Kasumi-1 (cell line): ENCODE measurements at places on chromosomes 16 and 17.

- no peak for DNase-seq
Observed at GRCh38 chr17:10733666-10734065, 3.8 kb upstream of the TMEM220 start.

- no peak for DNase-seq
Observed at GRCh38 chr16:83200005-83200779, 573.4 kb downstream of the CDH13 start.

DNA sequence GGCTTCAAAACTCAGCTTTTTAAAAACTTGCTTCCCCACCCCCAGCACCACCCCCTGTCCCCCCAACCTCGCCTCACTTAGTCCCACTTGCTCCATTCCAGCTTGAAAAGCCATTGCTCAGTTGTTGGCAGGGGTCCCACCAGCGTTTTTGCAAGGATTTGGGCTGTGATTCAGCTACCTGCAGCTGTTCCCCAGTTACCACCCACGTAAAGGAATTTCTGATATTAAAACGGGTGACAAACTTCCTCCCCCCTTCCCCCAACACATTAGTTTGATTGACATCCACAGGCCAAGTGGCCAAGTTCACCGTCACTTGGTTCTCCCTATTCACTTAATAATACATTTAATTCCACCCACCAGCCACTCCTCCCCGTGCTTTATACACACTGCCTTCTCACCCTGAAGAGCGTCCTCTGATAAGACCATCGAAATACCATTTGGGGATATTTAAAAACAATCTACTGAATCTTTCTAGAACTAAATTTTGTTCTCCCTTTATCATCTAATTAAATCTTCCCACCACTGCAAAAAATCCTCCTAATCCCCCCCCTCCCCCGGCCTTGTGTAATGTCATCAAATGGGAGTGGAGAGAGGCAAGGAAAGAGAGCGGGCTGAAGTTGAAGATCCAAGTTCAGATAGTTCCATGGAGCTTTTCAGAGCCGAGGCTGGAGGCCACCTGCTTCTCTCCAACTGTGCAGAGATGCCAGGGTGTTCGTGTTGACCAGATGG lies 55.1 kb downstream of the SOX9 start:
- no peak for DNase-seq

GRCh38 chr16:87652799-87653198 lies 50.5 kb downstream of the JPH3 start:
- no peak for DNase-seq

DNA sequence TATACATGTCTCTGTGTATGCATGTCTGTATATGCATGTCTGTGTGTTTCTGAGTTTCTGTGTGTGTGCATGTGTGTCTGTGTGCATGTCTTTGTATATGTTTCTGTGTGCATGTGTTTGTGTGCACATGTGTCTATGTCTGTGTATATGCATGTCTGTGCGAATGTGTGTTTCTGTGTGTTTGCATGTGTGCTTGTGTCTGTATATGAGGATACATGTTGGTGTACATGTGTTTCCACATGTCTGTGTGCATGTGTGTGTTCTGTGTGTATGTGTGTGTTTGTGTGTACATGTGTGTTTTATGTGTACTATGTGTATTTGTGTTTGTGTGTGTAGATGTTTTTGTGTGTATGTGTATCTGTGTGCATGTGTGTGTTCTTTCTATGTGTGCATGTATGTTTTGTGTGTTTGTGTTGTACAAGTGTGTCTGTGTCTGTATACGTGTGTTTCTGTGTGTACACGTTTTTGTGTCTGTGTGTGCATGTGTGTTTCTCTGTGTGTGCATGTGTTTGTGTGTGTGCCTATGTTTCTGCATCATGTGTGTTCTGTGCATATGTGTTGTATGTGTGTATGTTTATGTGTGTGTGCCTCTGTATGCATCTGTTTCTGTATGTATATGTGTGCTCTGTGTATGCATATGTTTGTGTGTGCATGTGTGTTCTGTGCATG lies 8.9 kb upstream of the RAB37 start:
- DNase-seq, result no peak

DNA sequence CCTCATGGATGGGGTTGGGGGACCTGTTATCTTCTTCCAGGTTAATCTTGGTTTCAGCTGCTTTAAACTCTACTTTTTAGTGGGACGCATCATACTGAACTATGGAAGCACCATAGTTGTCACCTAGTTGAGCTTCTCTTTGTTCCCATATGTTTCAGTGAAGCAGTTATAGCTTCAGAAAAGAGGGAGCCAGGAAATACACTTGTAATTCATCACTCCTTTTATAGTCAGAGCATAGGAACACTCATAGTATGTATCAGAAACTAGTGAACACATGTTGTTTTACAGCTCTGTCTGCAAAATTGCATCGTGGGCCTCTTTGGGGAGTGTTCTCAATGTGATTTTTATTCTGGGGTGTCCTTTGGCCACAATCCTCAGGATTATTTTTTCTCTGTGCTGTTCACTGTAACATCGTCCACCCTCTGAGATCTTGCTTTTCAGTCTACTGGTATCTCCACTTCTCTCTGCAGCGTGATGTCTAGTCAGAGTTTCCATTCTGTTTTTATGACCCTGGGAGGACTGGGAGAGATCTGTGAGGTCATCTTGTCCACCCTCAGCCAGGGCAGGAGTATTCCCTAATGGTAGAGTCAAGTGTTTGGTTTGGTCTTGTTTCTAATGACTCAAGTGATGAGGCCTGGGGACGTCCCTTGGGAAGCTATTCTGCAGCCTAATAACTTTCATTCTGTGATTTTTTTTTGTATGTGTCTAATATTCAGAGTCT lies 585.4 kb downstream of the WWOX start:
- DNase-seq, result no peak

DNA sequence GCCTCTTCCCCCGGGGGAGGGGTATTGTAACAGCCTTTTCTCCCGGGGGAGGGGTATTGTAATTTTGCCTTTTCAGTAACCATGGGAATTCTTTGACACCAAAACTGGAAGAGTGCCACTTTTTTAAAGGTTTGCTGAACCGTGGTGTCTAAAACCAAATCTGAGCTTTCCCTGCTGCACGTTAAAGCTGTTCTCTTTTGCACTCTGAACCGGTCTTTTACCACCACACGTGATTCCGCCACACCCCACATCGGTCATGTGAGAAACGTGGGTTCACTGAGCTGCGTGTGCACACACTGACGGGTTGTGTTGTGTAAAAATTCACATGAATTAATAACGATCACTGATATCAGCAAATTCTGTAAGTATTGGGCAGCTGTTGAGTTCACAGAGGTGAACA lies 9.2 kb upstream of the ACSF3 start:
- no peak for DNase-seq

DNA sequence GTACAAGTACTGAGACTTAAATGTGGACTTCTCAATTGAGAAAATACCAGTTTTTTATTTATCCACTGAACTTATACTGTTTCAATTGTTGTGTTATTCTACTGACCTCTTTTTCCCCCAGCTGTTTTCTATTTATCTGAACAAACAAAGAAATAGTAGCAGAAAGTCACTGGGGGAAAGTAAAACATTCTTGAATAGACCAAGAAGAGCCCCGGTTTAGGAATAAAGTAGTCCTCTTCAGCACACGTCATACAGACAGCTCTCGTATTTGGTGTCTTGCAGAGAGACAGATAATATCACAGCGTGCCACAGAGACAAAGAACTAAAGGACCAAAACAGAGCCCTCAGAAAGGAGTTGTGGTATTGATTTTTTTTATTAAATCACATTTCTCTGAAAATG lies 1159.1 kb upstream of the CDH8 start:
- no peak for DNase-seq

- DNase-seq, result no peak
Observed at GRCh38 chr16:68403177-68403576, 45.1 kb downstream of the SMPD3 start.

- DNase-seq, result no peak
Observed at GRCh38 chr16:48822431-48822830, 212.5 kb upstream of the N4BP1 start.

GRCh38 chr17:30241051-30241450 lies 5.6 kb upstream of the SLC6A4 start:
- DNase-seq, result no peak

- no peak for DNase-seq
Observed at GRCh38 chr17:64343071-64343774, 47.4 kb downstream of the PECAM1 start.

GRCh38 chr16:68539711-68540239 lies 684 bp downstream of the ZFP90 start:
- DNase-seq, result peak; percentile 28

DNA sequence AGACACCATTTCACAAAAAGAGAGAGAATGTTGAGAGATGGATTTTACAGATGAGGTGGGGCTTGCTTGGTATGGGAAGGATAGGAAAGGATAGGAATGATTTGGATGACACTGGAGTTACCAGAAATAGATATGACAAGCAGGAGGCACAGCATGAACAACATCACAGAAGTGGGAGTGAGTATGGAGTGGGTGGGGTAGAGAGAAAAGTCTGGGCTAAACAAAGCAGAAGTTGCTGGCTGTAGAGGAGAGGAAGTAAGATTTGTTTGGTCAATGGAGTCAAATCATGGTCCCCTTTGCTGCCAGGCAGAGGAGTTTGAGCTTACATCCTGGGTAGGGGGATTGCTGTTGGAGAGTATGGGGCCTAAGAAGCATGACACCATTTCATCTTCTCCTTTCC lies 101.7 kb downstream of the VAT1L start:
- no peak for DNase-seq

- DNase-seq, result no peak
Observed at GRCh38 chr16:81165411-81166097, 69.4 kb upstream of the GCSH start.

DNA sequence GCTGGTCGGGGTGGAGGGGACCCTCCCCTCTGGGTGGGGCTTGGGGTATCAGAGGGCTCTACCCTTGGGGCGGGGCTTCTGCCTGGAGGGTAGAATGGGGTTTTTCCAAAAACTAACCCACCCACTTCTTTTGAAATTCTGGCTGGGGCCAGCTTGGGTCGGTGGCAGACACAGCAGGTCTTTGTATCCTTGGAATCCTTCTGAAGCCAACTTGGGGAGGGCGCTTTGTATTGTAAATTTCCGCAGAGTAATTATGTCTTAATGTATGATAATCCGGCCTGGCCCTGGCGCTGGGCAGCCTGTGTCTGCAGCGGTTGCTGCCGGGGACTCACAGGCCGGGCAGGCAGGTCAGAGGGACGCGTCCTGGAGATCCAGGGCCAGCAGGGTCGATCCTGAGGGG lies 33.9 kb upstream of the GSE1 start:
- no peak for DNase-seq

DNA sequence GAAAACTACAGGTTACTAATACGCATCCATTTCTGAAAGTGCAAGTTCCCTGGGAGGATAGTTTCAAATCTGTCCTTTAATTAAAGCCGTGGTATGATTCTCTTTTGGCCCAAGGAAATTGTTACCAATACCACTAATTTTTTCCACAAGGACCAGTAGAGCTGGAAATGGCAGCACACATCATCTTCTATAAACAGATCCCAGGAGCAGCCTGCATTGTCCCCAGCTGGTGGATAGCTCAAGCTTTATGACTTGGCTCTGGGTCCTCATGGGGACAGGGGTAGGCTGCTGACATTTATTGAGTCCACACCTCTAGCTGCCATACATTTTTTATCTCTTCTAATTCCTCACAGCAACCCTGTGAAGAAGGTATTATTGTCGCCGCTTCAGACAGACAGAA lies 35.8 kb upstream of the BHLHA9 start:
- no peak for DNase-seq

DNA sequence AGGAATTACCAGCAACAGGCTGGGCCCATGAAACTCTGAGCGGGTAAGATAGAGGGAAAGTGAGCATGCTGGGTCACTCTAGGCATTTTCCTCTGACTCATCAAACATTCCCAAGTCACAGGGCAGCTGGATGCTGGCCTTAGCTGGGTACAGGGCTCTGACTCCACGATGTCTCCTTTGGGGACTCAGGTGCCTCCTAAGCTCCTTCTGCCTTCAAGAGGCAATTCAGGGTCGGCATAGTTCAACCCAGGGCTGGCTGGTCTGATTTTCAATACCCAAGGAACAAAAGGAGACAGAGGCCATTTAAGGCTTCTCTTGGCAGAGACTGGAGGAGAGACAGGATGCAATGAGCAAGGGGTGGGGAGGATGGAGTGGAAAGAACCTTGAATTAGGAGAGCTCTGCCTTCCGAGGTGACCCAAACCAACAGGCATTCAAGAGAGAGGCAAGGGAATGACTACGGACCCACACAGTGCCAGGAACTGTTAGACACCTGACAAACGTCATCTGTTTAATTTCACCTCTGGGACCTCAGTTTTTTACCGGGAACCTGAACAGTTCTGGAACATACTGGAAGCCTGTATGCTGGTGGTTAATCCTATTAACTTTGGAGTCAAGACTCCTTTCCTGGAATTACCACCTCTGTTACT lies 910 bp downstream of the WBP2 start:
- DNase-seq, result no peak

- DNase-seq, result no peak
Observed at GRCh38 chr16:24117680-24118079, 138.5 kb upstream of the CACNG3 start.
